ENCODE measurements at places on chromosomes 16 and 17. TPM values are rescaled to one million over a fixed set of nuclear protein-coding genes. Genes with fewer than 3 reads are reported as not detected.

Gene MT1E
- total RNA-seq, result 258 TPM

- DNase-seq, result no peak
These were observed 7.8 kb downstream of the HIC1 start for GRCh38 chr17:2062571-2063183.

Gene IL34
- total RNA-seq, result 7.4 TPM

DNA sequence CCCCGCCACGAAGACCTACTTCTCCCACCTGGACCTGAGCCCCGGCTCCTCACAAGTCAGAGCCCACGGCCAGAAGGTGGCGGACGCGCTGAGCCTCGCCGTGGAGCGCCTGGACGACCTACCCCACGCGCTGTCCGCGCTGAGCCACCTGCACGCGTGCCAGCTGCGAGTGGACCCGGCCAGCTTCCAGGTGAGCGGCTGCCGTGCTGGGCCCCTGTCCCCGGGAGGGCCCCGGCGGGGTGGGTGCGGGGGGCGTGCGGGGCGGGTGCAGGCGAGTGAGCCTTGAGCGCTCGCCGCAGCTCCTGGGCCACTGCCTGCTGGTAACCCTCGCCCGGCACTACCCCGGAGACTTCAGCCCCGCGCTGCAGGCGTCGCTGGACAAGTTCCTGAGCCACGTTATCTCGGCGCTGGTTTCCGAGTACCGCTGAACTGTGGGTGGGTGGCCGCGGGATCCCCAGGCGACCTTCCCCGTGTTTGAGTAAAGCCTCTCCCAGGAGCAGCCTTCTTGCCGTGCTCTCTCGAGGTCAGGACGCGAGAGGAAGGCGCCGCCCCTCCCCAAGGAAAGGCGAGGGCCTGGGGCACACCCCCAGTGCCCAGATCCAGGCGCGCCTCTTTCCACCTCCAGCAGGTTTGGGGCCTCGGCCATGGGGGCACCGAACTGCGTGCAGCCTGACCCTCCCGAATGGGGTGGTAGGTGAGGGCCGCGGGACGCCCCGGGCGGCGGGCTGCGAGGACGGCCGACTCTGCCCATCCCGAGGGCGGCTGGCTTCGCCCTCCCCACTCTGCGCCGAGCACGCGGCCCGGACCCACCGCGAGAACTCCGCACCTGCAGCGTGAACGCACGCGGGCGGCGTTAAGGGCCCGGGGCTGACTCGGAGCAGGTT lies 664 bp downstream of the HBQ1 start:
- DNase-seq, result peak; percentile 69

DNA sequence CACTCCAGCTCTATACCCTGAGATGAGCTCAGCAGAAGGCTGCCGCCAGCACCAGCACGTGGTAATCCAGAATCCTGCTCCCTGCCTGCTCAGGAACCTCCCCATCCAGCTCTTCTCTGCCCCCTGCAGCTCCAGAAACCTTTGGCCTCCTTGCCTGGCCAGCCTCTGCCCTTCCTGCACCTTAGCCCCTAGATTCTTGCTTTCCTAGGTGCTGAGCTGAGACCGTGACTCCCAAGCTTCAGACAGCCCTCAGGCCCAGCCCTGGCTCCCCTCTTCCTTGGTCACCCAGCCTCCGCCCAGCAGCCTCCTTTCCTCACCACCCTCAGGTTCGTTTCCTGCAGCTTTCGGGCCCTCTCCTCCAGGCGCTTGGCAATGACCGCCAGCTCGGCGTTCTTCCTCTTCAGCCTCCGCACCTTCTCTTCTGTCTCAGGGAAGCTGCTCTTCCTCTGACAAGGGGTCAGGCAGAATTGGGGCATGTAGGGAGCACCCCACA lies 2.6 kb downstream of the TSPOAP1 start:
- DNase-seq, result no peak

DNA sequence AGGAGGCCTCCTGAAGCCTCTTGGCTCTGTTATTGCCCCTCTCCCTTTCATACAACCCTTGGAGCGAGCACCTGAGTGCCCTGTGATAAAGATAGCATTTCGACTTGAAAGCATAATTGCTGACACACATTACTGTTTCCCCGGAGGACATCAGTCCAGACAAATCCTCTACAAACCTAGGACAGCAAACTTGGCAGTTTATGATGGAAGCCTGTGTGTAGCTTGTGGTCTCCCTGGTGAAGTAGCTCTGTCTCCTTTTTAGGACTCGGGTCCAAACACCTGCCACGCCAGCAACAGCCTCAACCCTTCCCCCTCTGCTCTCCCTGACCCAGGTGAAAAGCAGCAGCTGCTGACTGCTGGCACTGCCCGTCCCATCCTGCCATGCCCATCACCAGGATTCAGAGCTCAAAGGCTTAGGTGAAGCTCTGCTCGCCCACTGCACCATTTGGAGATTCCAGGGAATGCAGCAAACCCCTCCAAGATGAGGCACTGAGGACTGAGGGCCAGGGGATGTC lies 55.9 kb downstream of the IRX6 start:
- DNase-seq, result no peak

DNA sequence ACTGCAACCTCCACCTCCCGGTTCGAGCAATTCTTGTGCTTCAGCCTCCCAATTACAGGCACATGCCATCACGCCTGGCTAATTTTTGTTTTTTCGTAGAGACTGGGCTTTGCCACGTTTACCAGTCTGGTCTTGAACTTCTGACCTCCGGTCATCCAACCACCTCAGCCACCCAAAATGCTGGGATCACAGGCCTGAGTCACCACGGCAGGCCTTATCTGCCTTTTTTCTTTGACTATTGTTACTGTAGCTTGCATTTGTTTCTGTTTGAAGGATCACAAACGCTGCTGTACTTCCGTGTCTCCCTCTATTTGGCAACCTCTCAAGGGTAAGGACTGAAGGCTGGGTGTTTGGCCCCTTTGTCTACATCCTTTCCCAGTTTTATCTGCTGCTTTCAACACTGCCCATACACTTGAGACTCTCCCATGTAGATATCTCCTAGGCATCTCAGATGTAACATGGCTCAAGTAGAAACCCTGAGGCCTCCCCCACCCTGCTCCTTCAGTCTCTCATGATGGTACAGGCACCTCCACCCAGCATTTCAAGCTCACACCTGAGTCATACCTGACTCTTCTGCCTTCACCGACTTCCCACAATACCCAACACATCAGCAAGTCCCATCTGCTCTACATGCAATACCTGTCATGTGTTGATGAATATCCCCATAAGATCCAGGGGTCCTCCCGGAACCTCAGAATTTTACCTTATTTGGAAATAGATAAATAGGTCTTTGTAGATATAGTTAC lies 219.0 kb downstream of the CPPED1 start:
- DNase-seq, result no peak

Gene BIRC5
- 1.7 TPM for total RNA-seq

GRCh38 chr16:86051368-86052114 lies 152.6 kb downstream of the IRF8 start:
- peak; percentile 92 for DNase-seq
